ENCODE measurements at places on chromosomes 16 and 17.

GRCh38 chr17:66580956-66581391, 253.9 kb upstream of the CACNG5 start:
- no peaks in the 10 kb centered on the region for H3K36me3 ChIP-seq
- no peaks in the 10 kb centered on the region for H3K27me3 ChIP-seq
- no peak overlapping the region for H3K4me3 ChIP-seq
- H3K27ac ChIP-seq, result peak overlapping the region; percentile 44
- H3K4me1 ChIP-seq, result peaks cover 11% of the 10 kb centered on the region

- no peaks in the 10 kb centered on the region for H3K27me3 ChIP-seq
- H3K4me3 ChIP-seq, result no peak overlapping the region
- H3K27ac ChIP-seq, result no peak overlapping the region
- peaks cover 26% of the 10 kb centered on the region for H3K36me3 ChIP-seq
- no peak for DNase-seq
Observed at GRCh38 chr16:74673876-74674275, 7.2 kb upstream of the RFWD3 start.

DNA sequence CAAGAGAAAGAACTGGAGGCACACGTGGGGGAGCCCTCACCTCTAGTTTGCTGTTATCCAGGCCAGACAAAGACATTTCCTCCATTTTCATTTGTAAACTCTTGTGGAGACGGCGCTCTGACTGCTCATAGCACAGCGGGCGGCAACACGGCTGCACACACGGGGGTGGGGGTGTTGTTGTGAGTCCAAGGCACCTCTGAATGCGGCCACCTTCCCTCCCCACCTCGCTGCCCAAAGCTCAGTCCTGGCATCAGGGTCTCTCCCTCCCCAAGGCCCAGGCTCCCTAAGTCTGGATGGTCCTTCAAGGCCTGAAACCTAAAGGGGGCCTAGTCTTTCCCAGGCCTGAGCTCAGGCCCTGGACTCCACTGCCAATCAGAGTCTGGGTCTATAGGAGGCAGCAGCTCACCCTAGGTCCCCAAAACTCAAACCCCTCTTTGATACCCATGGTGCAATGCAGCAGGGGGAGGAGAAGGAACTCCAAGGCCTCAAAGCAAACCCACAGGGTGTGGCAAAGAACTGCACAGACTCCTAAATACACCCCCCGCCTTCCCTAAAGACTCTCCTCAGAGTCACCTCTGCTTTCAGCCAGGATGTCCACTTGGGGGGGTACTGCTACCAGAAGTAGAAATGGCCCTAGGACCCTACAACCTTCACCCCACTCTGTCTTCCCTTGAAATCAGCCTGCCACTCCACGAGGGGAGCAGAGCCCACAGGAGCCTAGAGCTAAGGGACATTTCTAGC, 1.5 kb downstream of the ATXN7L3 start:
- no peak for DNase-seq
- peaks cover 23% of the 10 kb centered on the region for H3K36me3 ChIP-seq
- peak overlapping the region; percentile 85 for H3K27ac ChIP-seq
- no peaks in the 10 kb centered on the region for H3K27me3 ChIP-seq
- H3K4me1 ChIP-seq, result peaks cover 14% of the 10 kb centered on the region

- H3K27me3 ChIP-seq, result no peaks in the 10 kb centered on the region
- H3K27ac ChIP-seq, result peak overlapping the region; percentile 89
- peaks cover 19% of the 10 kb centered on the region for H3K4me1 ChIP-seq
Observed at GRCh38 chr17:19978805-19979211, 1.2 kb upstream of the AKAP10 start.

DNA sequence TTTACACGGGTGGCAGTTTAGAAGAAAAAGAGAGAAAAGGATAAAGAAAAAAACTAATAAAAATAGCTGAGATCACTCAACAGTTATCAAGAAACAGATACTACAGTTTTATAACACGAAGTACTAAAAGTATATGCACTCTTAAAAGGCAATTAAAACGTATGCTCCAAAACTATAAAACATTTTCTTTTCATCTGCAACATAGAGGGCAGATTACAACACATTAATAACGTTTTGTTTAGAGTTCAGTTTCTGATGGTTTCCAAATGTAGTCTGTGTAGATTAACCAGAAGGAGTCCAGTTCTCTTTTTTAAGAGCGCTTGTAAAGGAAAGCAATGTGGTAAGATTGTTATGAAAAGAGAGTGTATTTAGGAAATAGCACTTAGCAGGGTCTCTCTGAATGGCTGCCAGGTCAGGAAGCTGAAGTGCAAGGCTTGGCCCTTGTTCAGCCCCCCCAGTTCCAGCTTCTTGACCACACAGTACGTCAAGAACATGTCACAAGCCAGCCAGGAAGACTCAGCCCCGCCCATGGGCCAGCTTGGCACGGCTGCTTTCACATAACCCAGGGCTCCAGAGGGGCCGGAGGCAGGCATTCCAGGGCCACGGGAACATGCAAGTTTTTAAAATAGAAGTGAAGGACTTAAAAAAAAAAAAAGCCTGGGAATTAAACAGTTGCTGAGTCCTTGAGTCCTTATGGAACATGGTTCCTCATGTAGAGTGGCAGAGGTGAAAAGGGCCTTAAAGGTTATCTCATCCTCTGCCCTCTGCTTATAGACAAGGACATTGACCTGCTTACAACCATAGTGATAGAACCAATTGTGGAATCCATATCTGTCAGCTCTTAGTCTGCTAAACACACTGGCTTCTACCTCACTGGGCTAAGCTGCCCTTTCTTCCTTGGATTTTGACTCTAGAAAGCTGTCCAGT, 147.4 kb upstream of the TBX2 start:
- H3K27ac ChIP-seq, result peak overlapping the region; percentile 55
- DNase-seq, result peak; percentile 44
- H3K4me3 ChIP-seq, result no peak overlapping the region
- no peaks in the 10 kb centered on the region for H3K36me3 ChIP-seq
- no peaks in the 10 kb centered on the region for H3K27me3 ChIP-seq
- H3K4me1 ChIP-seq, result no peaks in the 10 kb centered on the region
